ENCODE measurements at places on chromosomes 6 and 20. TPM values are rescaled to one million over a fixed set of nuclear protein-coding genes. Genes with fewer than 3 reads are reported as not detected.

Gene SLC22A16
- not detected for total RNA-seq

Gene USP49
- 1.4 TPM for total RNA-seq

Gene COL11A2
- total RNA-seq: 0.10 TPM

Gene PREX1
- 2.8 TPM for total RNA-seq

Gene PSORS1C2
- total RNA-seq: not detected

Gene B3GAT2
- total RNA-seq: not detected

Gene ZNF165
- total RNA-seq: 1.2 TPM

Gene ZNF391
- total RNA-seq: 0.37 TPM

Gene RNF5
- 56.9 TPM for total RNA-seq

Gene LY6G5B
- not detected for total RNA-seq

Gene PLAGL2
- 2.9 TPM for total RNA-seq

Gene PLCB4
- total RNA-seq: 5.7 TPM

Gene TSPYL1
- total RNA-seq: 38.4 TPM

Gene MCCD1
- not detected for total RNA-seq

Gene AKAP7
- total RNA-seq: 2.9 TPM

Gene HCK
- total RNA-seq: not detected

Gene MAFB
- total RNA-seq: 0.25 TPM

Gene GPR63
- 2.4 TPM for total RNA-seq

Gene C6orf132
- not detected for total RNA-seq

Gene PRICKLE4
- not detected for total RNA-seq

Gene HLA-DQB1
- total RNA-seq: not detected

Gene SYCP2L
- 1.5 TPM for total RNA-seq

Gene COL19A1
- 1.5 TPM for total RNA-seq

Gene TREML2
- total RNA-seq: 0.10 TPM

Gene POPDC3
- 42.4 TPM for total RNA-seq

Gene RAET1G
- not detected for total RNA-seq

Gene ZFP57
- total RNA-seq: not detected

All from H4 (cell line).